ENCODE measurements at places on chromosomes 12 and 14.

DNA sequence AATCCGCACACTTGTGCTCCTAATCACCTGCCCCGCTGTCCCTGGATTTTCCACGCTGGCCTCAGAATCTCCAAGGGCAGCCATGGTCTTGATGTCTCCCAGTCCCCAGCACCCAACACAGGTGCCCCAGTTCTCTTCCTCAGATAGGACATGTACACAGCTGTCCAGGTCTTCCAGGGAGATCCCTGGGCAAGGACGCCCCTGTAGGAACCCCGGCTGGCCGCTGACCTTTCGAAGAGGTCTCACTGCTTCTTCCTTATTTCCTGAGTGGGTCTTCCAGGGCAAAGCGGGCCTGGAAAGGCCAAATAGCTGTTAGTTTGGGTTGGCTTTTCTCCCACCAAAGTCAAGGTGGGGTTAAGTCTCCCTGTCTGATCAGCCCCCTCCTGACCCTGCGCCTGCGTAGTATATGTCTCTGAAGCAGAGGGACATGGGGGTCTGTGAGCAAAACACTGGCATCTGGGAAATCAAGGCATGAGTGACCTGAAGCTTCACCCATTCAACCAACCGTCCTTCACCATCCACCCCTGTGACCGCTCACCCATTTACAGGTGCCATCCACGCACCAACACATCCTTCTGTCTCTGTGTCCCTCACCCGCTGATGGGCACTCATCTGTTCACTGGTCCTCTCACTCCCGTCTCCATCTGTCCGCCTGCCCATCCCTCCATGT, 4.6 kb downstream of the BEGAIN start:
- no peak for DNase-seq

DNA sequence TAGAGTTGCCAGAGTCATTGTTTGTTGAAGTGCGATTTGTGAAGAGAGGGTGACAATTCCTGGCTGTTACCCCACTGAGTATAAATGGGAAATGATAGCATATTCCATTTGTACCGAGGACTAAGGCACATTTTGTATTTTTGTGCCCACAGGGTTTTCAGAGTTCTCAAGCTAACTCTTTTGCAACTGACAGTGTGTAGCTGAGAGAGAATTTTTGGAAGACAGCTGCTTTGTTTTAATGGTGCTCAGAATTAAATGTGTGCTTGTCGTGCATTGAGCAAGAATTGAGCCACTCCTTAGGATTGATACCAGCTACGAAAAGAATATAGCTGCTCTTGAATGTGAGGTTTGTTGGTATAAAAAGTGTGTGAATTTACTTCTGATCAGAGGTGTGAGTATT, 21.7 kb downstream of the ANKRD13A start:
- no peak for DNase-seq

- DNase-seq: no peak
These were observed 45.7 kb upstream of the OTX2 start for GRCh38 chr14:56855891-56856461.

DNA sequence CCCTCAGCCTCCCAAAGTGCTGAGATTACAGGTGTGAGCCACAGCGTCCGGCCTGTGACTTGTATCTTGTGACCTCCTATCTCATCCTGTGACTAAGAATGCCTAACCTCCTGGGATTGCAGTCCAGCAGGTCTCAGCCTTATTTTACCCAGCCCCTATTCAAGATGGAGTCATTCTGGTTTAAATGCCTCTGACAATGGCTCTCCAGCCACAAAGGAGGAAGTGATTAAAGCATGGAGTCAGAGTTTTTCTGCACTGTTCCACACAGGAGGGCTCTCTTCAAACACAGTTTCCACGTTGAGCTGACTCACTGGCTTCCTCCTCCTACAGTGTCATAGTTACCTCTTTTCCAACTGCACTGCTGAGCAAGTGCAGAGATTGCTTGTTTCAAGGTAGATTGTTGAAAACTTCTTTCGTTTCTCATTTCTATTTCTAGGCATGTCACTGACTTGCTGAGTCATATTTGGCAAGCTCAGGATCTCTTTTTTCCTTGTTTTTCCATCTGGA, 383.8 kb downstream of the PCNX1 start:
- no peak for DNase-seq

DNA sequence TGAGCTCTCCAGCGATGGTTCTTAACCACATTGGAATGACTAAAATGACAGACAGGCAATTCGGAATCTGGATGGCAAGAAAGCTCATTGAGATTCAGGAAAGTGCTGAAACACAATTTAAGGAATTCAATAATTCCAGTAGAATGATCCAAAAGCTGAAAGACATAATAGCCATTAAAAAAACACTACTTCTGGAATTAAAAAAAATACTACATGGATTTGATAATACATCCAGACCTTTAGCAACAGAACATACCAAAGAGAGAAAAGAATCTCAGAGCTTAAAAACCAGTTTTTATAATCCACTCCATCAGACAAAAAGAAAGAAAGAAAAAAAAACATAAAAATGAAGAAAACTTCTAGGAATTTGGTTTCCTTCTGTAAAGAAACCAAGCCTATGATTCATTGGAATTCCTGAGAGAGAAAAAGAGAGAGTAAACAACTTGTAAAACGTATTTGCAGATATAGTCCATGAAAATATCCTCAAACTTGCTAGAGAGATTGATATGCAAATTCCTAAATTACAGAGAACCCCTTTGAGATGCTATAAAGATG, 52.8 kb downstream of the SLCO1B1 start:
- no peak for DNase-seq

Measured in erythroblast (primary cell).